ENCODE measurements at places on chromosomes 3 and 15.
A peak's percentile ranks its signal among the peaks of the same experiment; 100 is the strongest.

DNA sequence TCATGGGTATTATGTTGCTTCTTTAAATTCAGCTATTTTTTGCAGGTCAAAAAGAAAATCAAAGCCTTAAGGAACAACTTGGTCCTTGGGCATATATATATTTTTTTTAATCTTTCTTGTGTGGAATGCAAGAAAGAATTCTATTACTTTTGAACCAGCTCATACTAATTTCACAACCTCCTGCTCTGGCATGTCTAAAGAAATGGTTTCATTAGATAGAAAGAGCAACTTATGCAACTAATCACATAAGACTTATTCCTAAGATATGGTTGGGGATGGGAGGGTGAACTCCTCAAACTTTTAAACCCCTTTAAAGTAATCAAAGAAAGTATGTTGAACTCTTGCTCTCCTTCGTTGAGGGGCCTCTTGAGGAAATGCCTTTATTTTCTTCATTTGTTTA is 114.9 kb downstream of the GMNC start:
- no peak for DNase-seq

DNA sequence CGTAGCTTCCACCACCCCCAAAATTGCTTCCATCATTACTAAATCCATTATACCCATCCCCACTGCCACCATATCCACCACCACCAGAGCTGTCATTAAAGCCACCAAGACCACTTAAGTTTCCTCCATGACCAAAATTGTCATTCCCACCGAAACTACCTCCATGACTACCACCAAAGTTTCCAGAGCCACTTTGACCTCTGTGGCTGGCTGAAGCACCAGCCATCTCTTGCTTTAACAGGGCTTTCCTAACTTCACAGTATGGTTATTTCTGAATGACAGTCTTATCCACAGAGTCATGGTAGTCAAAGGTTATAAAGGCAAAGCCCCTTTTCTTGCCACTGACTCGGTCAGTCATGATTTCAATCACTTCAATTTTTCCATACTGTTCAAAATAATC is 24.3 kb upstream of the DENND4A start:
- DNase-seq = no peak

DNA sequence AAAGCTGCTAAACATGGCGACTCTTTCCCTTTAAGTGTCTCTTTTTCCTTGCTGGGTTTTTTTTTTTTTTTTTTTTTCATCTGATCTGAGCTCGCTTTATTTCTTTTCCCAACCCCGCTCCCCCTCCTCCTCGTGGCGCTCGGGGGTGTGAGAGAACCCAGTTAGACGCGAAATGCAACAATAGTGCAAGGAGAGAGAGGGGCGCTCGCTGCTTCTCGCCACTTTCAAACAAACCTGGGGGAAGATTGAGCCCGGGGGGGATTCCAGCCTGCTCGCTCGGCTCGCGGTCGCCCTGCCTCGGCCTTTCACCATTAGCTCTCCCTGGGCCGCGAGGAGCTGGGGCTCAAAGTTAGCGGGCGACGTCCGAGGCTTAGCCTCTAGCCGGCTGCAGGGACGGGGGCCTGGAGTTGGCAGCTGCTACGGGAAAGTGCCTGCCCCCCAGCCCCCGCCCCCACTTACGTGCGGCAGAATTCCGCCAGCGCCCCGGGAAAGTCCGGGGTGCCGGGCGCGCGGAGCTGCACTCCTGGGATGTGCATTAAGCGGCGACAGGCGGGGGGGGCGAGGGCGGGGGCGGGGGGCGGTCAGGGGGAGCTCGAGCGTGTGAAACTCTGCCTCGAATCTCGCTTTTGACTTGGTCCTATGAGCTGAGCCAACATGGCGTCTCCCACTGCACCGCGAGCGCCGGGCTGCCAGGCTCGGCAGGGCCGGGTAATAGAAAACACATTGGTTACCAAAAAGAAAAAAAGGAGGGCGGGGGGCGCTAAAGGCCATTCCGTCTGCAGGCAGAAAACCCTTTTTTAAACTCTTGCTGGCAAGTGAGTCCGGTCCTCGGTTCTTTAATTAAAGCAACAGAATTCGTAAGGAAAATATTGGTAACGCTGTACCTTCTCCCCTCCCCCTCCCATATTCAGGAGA is 10.4 kb downstream of the NR2F2 start:
- DNase-seq = peak; percentile 56

DNA sequence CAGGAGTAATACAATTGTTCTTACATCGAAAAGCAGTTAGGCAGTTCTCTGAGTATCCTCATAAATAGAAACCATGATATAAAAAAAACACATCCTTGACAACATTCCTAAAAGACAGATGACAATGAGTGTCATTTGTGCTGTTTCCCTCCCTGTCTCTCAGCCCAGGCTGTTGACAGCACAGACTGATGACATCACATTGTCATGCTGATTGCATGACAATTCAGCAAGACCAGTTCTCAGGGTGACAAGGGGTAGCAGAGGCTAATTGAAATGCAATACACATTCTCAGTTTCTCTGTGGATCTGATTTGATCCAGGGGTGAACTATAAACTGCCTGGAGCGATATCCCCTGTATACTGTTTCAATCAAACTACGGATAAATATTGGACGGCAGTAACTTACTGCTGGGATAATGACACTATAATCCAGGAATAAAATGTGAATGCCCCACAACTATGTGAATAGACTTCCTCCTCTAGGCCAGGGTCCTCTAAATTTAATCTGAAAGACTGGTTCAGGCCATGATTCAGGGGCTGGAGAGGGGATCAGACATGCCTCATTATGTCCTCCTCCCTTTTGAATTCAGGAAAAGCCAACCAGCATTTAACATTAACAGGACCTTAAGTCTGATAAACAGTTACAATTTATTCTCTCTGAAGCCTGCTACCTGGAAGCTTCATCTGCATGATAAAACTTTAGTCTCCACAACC is 16.7 kb upstream of the EIF1B start:
- DNase-seq = peak; percentile 77

DNA sequence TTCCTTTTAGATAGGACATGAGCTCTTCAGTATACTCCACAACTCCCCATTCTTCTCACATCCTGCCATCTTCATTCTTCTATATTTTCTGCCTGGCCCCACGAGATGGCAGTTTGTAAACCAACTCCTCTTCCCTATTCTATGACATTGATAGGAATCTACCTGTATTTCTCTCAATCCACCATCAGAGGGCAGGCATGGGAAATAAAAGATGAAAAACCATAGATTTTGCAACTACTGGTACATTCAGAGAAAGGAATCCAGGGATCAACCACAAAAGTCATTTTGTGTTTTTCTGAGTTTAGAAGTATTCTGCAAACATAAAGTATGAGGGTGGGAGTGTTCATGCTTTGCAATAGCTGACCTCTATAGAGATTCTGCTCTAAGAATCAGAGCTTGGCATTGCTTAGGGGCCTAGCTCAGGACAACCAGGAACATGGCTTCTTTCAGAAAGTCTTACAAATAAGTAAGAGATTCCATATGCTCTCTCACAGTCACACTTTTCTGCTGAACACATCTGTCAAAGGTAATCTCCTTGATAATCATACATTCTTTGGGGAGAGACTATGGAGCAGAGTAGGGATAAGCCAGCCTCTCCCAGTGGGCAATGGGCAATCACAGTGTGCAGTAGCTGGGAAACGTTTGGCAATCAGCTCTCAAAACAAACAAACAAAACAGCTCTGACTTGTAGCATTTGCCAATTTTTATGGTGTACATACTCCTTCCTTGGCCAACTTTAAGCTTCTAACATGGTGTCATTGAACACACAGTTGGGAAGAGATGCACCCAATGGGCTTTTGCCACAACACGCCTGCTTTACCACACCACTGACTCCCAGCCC is 43.1 kb upstream of the SLC25A36 start:
- peak; percentile 55 for DNase-seq

DNA sequence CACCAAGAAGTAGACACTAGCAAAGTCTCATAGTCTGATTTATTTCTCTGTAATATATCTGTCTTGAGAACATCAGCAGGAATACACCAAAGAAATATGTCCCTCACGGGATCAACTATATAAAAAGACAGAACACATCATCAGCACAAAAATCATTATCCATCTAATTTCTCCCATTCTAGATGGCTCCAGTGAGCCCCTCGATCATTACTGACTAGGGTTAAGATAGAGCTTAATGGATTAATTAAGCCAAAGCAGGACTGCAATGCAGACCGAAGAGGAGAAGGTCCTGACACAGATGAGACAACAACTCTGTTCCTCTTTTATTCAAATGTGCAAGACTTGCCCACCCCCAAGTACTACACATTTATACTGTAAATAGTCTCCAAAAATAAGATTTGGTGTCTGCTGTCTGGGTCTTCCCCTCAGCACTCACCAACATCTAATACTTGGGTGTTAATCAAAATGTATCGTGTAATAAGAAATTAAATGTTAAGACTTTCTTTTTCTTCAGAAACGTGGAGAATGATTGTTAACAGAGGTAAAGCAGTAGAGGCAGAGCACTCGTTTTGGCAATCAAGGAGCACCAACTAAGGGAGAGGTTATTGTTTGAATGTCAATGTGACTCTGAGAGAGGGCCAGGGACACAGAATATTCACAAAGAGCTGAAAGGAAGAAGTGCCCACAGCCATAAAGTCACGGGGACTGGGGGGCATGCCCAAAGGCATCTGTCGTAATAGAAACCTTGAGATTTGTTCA is 133.6 kb downstream of the TIGIT start:
- no peak for DNase-seq

DNA sequence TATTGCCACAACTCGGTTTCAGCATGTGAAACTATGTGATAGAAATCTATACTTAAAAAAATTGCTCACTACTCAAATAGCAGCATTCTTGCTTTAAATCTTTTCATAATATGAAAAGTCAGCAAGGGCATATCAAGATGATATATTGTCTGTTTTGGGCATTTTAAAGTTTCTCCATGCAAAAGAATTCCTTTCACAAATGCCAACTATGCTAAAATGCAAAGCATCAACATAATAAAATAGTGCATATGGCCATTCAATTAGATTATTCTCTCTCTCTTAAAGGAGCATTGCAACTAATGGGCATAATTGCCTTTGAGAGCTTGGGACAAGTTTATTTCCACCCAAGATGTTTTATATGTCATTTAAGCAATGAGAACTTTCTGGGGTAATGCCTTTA is 475.1 kb downstream of the ZPLD1 start:
- DNase-seq = no peak

DNA sequence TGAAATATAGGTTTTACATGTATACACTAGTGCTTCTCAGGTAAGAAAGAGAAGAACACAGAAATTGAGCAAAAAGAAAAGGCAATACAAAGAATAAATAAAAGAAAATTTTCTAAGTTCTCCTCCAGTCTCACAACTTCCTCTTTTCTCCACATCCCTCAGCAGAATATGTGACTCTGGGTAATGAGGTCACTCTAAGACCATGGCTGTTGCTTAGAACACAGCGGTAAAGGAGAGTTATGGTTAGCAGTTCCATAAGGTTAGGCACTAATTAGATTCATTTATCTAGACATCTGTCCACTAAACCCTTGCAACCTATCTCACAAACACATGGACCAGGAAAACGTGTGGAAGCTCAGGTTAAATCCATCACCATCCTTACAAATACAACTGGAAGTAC is 47.9 kb downstream of the IGSF11 start:
- DNase-seq = no peak

- DNase-seq = no peak
Measured at GRCh38 chr3:45992821-45993221, 2.8 kb downstream of the FYCO1 start.

DNA sequence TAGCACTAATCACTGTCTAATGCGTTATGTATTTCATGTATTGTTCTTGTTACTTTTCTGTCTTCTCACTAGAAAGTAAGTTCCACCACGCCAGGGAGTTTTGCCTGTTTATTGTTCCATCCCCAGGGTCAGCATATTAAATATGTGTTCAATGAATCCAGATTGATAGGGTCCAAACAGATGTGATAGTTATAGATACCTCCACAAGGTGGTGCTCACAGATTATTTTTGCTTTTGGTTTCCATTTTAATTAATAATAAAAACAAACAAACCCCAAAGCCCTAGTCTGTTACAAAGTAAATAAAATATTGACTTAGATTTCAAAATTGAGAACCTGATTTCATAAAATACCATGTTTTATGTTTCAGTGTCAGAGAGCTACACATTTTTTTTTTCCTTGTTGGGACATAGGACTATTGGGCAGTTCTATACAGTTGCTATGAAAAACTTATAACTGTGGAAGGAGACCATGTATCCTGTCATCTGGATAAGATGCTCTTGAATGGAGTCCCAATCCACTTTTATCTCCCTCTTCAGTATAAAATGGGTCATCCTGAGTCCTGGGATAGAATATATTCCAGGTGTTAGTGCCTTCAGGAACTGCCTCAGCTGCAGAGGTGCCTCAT is 12.4 kb downstream of the OTOL1 start:
- no peak for DNase-seq

DNA sequence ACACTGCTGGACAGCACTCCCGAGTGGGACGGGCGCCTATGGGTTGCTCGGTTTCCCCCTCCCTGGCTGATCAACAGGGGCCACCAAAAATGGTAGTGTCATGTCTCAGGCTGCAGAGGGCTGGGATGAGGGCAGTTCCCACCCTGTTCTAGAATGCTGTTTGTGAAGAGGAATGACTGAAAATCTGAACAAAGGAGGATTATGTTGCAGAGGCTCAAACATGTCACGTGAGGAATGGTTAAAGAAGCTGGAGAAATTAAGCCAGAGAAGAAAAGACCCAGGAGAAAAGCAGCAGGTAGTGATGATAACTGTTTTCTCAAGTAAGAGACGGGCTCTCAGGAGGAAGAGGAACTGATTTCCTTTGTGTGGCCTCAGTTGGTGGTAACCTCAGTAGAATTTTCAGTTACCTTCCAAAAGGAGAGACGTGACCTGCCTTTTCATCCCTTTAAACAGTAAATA is 10.4 kb downstream of the SPG21 start:
- DNase-seq = peak; percentile 48

DNA sequence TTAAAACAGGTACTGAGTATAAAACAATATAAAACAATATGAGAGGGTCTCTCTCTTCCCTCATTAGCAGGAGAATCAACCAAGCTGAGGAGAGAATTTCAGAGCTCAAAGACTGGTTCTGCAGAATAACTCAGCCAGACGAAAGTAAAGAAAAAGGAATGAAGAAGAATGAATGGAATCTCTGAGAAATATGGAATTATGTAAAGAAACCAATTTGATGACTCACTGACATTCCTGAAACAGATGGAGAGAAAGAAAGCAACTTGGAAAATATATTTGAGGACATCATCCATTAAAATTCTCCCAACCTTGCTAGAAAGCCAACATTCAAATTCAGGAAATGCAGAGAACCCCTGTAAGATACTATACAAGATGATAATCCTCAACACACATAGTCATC is 630.9 kb downstream of the PYDC2 start:
- no peak for DNase-seq

- DNase-seq = no peak
Measured at GRCh38 chr3:54653456-54654195, 274.2 kb downstream of the LRTM1 start.

DNA sequence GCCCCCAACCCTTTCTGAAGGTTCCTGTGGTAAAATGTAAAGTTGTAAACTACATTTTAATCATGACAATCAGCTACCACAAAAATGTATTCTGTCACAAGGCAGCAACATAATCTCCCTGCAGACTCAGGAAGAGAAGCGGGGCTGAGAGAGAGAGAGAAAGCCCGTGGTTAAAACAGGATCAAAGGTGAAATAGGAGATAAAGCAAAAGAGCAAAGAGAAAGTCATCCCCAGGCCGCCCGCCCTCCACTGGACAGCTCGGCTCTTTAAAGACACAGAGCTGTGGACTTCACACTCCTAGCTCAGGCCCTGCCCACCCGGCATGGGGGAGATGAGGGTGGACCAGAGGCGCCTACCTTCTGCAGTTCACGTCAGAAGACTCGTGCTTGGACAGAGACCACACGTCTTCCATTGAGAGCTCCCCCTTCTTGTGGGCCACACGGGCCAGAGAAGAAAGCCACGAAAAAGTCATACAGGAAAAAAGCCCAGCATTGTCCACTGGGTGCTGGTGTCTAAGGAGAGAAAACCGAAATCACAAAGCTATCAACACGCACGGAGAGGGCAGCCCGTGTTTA is 29.4 kb downstream of the ABCC5 start:
- no peak for DNase-seq
